ENCODE measurements at places on chromosomes 6 and 20.

GRCh38 chr20:21360705-21361104 is 36.6 kb downstream of the NKX2-4 start:
- DNase-seq, result no peak

GRCh38 chr6:126147291-126147815 is 161.0 kb downstream of the TRMT11 start:
- no peak for DNase-seq

GRCh38 chr20:17570347-17571152 is 675 bp downstream of the DSTN start:
- DNase-seq, result no peak

GRCh38 chr6:129651291-129651691 is 58.7 kb downstream of the ARHGAP18 start:
- no peak for DNase-seq

DNA sequence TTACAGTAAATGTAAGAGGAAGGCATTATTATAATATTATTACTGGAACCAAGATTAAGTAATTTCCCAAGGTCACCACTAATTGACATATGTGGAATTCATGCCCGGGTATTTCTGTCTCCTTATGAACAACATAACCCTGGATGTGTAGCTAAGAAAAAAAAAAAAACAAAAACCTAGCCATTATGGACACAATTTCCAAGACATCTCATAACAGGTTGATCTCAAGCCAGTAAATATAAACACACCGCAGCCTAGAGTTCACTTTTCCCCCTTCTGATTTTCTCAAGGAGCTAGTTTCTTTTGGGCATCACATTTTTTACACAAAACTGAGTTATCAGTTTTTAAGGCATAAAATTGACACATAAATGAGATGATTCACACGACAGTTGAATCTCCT is 306.5 kb upstream of the RSPO3 start:
- no peak for DNase-seq

DNA sequence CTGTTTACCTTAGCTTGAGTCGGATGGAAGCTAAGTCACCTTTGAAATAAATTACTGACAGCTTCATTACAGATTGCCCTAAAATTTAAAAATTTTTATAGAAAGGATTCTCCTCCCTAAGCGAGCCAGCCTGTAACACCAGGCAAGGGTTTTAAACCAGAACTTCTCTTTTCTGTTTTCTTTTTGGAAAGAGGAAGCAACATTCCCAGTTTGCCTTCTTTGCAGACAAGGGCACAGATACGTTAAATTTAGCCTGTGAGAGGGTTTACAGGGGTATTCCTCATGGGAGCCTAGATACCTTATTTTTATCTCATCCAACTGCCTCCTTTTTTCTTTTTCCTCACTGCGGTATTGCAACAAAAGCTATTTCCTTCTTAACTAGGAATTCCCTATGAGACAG is 45.0 kb downstream of the GNAS start:
- DNase-seq, result no peak

GRCh38 chr6:62808565-62809293 is 402.5 kb upstream of the FKBP1C start:
- DNase-seq, result no peak

All from B cell (primary cell).